ENCODE measurements at places on chromosomes 1 and 21.

- DNase-seq = no peak
Measured at GRCh38 chr1:36094621-36095061, 5.9 kb downstream of the ADPRS start.

DNA sequence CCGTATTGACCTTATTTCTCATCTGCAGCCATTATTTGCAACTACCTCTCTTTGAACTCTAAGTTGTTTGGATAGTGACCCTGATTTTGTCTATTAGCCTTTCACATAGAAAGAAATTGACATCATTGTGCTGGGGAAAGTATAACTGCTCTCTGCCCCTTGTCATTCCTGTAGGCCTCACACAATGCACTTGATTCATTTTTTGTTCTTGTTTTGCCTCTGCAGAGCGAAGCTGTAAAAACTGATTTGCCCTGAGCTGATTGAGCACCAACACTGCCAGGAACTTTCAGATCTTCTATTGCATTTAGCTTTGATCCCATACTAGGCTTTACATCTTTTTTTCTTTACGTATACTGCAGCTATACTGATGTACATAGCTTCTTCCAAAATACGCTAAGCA, 167.2 kb upstream of the PTBP2 start:
- no peak for DNase-seq

GRCh38 chr1:151940541-151940940, 31.2 kb upstream of the THEM4 start:
- no peak for DNase-seq

DNA sequence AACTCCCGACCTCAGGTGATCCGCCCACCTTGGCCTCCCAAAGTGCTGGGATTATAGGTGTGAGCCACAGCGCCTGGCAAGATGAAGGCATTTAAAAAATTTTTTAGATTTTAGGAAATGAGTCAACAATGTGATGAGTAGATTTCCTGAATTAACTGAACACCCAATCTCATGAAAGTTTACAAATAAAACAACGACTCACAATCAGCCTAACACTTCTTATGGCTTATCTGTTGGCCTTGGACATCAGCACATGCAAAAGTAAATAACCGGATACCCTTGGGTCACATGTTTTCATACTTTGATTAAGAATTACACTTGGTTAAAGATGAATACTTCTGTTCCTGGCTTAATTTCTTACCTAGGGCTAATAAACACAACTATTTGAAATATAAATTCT, 3.0 kb downstream of the GNG12 start:
- DNase-seq = no peak

GRCh38 chr1:201760516-201760915, 68.4 kb upstream of the IPO9 start:
- DNase-seq = no peak

DNA sequence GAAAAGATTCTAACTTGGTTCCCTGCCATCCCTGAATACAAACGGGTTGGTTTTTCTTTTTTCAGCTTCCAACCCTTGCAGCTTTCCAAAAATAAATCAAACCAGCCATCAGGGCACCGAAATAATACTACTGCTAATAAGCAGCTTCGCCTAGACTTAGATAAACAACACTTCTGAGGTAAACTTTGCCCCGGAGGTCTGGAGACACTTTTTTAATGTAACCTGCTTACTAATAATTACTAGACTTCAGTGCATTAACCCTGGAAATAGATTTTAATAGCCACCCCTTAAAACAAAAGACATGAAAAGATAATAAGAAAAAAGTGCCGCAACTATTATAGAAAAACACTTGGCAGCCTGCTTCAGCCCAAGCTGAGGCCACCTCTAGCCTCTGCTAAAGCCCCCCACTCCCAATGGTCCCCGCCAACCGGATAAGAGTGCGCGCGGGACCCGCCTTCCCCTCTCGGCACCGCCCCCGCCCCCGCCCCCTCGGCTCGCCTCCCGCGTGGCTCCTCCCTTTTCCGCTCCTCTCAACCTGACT, 405 bp upstream of the GADD45A start:
- DNase-seq = no peak

DNA sequence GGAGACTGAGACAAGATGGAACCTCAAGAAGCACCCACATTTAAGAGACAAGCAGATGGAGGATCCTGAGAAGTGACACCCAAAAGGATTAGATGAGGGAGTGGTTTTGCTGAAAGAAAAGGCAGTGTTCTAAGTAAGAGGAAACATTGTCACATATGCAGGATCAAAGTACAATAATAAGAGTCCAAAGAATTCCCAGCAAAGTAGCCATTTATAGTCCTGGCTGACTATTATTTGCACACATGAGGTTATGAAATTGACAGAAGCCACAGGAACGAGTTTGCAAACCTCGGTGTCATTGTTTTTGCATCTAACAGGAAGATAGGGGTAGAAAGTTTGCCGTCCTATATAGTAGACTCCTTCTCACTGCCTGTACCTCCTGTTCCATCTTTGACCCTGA, 41.3 kb downstream of the CHRM3 start:
- DNase-seq = no peak

DNA sequence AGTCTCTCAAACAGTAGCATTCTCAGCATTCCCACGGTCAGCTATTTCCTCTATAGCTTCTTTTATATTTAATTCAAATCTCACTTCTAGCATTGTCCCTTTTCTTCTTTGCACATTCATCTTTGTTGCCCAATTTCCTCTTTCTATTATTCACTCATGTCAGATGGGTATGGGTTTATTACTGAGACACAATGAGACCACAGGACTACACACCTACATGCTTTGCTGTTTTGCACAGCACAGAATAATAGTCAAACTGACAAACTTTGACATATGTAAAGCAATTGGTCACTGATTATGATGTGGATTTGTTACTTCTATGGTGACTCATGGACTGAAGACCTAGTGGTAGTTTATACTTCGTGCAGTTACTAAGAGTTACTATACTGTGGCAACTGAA, 5.8 kb upstream of the CD1C start:
- no peak for DNase-seq

DNA sequence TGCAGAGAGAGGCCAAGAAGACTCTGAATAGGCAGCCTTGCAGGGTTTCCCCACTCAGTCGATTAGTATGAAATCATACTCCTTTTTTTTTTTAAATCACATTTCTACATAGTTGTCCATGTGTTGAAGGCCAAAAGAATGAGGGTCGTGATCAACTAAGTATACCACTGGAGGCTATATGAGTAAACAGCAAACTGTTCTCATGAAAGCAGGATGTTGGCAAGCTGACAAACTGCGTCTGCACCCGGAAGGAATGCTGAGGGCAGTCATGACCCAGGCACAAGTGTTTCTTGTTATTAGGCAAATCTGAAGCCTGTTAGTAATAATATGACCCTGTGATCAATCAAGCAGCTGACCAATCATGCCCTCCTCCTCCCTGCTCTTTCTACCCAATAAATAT, 213.2 kb downstream of the USH2A start:
- no peak for DNase-seq

DNA sequence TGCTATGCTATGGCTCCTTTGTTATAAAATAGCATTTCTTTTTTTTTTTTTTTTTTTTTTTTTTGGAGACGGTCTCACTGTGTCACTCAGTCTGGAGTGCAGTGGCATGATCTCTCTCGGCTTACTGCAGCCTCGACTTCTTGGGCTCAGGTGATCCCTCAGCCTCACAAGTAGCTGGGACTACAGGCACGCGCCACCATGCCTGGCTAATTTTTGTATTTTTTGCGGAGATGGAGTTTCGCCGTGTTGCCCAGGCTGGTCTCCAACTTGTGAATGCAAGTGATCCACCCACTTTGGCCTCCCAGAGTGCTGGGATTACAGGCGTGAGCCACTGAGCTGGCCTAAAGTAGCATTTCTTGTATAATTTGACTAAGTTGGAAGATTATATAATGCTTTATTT, 10.8 kb downstream of the CAMTA1 start:
- DNase-seq = no peak

DNA sequence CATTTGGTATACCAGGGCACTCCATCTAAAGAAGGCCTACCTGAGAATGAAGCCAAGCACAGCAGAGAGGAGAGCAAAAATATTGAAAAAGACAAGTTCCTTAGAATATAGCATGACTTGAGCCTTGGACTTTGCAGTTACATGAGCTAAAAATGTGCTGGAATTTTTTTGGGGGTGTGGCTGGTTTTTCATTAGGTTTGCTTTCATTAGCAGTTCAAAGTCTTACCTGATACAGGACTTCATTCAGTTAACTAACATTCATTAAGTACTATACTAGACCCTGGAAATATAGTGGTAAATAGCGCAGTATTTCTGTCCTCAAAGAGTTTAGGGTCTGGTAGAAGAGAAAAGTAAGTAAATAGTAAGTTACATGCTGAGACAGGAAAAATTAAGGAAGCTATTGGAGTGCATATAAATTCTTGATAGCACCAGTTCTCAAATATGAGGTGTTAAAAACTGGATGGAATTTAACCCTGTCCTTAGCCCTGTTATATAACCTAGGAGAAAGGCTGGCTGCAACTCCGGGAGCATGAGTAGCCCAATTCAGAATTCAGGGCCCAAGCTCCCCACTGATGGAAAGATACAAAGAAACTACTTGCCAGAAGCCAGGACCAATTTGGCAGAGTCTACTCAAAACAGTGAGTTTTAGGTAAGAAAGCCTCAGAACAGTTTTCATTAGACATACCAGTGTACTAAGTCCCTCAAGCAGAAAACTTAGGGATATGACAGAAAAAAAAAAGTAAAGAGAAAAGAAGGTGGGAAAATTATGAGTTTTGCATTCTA, 3.1 kb upstream of the DOCK7 start:
- no peak for DNase-seq

DNA sequence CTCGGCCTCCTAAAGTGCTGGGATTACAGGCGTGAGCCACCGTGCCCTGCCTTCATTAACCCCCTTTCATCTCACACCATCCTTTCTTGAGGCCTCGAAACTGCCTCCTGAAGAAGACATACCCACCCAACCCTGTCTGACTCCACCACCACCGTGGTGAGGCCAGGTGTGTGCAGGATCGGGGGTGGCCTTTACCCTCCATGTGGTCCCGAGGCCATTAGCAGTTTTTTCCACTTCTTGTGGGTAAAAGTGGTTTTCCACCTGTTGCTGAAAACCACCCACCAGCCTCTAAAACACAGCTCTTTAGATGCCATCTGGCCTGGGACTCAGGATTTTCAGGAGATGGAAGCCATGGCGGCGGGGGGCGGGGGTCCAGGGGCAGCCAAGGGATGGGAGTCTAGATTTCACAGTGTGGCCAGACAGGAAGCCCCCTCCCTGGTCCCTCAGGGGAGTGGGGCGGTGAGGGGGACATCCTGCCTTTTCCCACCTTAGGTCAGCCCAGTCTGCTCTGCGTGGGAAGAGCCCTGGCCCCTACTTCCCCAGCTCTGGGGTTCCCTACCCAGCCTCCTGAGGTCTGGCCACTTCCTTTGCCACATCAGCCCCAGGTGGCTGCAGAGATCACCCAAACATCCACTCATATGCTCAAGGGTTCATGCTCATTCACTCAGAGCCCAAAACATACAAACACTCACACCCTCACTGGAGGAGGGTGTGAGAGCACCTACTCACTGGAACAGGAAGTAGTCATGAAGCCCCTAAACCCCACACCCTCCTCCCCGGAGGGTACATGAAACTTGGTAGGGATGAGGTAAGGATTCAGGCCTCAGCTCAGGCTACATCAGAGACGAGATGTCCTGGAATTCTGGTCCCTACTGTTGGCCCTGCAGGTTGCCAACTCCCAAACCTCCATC, 2.3 kb downstream of the FGR start:
- DNase-seq = peak; percentile 70

All from activated CD4-positive, alpha-beta T cell treated with anti-CD3 and anti-CD28 coated beads, Interleukin-2, amount 50 U/mL, for 48 hours (primary cell).